ENCODE measurements at places on chromosomes 11 and 22.
A peak's percentile ranks its signal among the peaks of the same experiment; 100 is the strongest.

GRCh38 chr11:123325533-123325932 is 104.5 kb upstream of the GRAMD1B start:
- DNase-seq, result no peak

GRCh38 chr11:40274017-40274416 is 1185.4 kb downstream of the LRRC4C start:
- no peak for DNase-seq

- no peak for DNase-seq
Measured at GRCh38 chr11:120881596-120881995, 142.3 kb upstream of the TBCEL start.

DNA sequence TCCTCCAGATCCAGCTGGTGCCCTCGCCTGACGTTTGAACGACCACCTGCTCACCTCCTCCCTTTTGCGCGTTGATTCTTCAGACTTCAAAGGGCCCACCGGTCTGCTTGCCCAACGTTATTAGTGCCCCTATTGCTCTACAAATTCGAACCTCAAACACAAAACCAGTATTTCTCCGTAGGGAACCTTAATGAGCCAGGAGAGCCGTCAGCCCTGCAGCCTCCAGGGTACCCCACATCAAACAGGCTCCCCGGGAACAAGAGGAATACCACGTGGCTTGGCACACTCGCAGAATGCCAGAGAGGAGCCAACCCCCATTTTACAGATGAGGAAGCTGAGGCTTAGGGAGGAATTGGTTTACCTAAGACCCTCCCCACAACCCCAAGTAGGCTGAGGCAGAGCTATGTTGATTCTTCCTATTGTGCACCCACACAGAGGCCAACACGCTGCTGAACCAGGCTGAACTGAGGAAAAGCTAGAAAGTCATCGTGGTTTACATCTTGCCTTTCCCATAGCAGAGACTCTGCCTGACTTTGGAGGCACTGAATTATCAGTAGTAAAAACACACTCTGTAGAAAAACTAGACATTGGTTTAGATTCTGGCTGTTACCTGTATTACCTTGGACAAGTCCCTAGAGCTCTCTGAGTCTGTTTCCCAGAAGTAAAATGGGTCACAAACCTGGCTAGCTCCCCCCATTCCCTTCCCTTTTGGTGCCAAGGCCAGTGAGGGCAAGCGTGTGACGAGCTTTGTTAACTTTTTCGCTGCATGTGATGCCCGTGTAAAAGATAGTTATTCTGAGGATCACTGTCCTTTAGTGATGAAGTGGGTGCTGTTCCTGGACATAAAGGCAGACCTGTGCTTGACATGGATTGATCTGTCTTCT is 764 bp downstream of the TKFC start:
- DNase-seq, result no peak

DNA sequence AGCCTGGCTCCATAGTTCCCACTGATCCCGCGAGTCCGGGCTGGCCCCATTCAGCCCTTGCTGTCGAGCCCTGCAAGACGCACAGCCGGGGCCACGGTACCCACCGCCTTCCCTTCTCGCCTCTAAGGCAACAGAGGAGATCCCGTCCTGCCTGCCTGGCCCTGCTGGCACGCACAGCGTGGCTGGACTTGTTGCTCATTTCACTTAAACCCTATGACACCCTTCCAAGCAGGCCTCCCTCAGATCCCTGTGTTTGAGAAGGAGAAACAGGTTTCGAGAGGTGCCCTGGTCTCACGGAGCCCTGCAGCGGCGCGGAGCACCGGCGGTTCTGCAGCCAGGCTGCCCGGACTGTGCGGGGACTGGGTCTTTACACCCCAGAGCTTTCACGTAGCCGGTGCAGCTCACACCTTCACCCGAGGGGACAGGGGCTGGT is 1048.4 kb downstream of the BRD1 start:
- no peak for DNase-seq

DNA sequence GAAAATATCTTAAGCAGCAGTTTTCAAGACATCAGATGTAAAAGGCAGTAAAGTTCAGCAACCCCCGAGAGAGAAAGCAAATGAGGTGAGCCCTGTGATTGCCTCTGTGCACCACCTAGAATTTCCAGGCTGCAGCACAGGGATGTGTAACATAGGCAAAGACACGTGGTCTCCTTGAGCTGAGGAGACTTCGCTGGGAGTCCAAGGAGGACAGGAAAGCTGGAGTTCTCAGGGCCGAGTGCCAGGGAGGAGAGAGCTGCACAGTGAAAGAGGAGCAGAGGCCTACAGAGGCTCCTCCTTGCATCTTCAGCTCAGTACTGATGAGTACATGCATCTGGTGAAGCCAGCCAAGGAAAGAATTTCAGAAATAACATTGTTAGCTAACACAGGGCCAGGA is 17.6 kb upstream of the TOLLIP start:
- DNase-seq, result no peak

GRCh38 chr11:34855754-34856095 is 60.5 kb downstream of the APIP start:
- no peak for DNase-seq

DNA sequence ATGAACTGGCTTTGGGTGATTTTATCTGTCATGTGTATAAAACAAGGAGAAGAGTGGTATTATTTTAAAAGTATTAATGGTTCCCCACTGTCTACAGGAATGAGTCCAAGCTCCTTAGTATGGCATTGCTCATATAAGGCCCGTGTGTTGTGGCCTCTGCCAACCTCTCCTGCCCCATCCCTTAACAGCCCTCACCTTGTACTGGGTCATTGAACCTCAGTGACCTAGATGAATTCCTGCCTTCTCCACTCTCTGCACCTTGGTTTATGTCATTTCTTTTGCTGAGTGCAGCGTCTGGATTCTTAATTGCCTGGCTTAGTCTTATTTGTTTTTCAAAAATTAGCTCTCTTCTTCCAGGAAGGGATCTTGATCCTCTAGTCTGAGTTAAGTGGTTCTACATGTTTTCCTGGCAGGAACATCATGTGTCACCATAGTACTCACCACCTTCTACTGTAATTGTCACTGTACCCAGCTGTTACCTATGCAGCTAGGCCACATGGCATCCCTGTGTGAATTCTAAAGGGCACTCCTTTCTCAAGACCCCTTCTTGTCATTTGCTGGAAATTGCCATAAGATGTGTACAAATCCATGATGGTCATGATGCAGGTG is 36.2 kb upstream of the POGLUT3 start:
- DNase-seq, result no peak

- DNase-seq, result no peak
Measured at GRCh38 chr22:43000441-43001175, 14.3 kb downstream of the PACSIN2 start.

DNA sequence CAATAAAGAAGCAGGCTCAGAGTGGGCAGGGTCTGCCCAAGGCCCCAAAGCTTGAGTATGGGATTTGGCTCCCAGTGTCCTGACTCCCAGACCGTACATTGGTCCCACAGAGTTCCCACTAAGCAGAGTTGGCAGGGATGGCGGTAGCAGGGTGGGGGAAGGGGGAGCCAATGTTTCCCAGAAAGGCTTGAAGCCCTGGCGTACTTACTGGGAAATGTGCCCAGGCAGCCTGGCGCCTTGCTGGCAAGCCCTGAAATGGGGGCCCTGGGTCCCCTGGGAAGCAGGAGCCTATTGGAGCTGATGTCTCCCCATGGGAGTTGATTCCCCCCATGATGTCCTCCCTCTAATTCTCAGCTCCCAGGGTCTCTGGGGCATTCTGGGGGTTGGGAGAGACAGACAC is 9.3 kb downstream of the ARHGEF17 start:
- DNase-seq, result no peak

DNA sequence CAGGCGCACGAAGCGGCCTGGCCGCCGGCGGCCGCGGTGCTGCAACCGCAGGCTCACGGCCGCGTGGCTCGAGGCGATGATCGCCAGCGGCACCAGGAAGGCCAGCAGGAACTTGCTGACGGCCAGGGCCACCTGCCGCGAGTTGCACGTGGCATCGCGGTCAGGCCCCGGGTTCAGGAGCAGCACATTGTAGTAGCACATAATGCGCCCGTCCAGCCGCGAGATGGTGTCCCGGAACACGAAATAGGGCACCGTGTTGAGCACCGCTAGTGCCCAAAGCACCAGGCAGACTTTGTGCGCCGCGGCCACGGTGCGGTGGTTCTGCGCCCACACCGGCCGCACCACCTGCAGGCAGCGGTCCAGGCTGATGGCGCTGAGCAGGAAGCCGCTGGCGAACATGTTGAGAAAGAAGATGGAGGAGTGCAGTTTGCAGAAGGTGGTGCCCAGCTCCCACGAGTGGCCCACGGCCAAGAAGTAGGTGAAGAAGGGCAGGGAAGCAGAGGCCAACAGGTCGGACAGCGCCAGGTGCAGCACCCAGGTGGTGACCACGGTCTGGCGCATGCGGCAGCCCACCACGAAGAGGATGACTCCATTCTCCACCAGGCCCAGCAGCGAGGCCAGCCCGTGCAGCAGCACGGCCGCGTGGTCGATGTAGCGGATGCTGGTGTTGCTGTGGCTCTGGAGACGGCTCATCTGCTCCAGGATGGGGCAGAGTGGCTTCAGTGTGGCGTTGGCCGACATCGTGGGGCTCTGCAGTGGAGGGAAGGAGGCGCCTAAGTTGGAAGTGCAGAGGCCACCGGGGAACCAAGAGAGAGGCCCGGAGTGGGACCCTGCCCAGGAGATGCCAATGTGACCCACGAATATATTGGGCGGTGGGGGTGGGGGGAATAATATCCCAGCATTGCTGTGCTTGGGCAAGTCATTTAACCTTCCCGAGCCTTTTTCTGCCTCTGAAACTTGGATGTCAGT is 2.5 kb downstream of the PTGDR2 start:
- no peak for DNase-seq

DNA sequence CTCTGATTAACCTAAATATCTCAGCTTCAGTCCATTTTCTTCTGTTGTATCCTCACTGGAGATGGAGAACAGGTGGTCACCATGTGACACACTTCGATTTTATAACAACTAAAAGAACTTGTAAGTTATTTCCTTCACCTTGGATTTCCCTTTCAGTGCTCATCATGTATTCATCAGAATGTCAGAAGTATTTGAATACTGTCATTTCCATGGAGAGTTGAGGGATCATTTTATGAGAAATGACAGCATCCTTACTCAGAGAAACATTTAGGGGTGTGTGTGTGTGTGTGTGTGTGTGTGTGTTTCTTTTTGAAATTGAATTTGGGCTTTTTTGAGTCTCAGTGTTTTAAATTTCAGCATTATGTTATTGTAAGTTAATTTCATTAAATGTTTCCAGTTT is 205.8 kb downstream of the ARHGAP42 start:
- DNase-seq, result no peak

DNA sequence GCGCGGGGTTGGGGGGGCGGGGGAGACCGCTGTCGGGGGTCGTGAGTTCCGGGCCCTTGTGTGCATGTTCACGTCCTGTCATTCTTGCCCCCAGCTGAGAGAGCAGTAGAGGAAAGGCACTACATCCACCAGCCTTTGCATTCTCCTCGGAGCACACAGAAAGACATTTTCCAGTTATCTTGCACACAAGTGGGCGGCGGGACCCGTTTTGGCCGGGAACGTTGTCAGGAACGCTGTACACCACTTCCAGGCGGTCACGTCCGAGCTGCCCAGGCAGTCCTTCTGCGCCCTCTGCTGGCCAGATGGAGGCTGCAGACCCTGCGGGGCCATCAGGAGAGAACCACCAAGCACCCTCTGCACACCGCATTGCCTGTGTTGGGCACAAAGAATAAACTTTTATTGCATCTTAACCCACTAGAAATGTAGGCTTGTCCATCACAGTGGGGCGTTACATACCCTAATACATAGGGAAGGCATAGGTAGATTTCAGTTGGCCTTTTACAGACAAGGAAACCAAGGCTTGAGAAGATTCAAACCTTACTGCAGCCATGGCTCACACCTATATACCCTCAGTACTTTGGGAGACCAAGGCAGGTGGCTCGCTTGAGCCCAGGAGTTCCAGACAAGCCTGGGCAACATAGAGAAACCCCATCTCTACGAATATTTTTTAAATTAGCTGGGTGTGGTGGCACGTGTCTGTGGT is 2.8 kb upstream of the CDKN1C start:
- peak; percentile 3 for DNase-seq

GRCh38 chr11:48167380-48167779 is 49.2 kb upstream of the OR4B1 start:
- no peak for DNase-seq

DNA sequence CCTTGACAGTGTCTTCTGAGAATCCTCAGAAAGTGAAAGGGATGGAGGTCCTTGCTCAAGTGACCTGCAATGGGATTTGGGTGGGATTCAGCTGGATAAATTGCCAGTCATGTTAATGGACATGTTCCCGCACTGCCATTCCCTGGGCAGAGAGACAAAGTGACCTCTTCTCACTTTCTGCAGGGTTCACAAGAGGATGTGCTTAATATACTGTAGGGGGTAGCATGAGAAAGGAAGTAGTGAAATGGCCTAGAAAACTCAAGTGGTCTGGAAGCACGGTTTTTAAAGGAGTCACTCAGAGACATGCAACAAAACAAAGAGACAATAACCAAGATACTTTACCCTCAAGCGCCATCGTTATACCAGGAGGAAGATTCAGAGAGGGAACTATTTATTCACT is 70.2 kb downstream of the NELL1 start:
- no peak for DNase-seq

- DNase-seq, result no peak
Measured at GRCh38 chr11:128859563-128860441, 7.3 kb downstream of the KCNJ1 start.

DNA sequence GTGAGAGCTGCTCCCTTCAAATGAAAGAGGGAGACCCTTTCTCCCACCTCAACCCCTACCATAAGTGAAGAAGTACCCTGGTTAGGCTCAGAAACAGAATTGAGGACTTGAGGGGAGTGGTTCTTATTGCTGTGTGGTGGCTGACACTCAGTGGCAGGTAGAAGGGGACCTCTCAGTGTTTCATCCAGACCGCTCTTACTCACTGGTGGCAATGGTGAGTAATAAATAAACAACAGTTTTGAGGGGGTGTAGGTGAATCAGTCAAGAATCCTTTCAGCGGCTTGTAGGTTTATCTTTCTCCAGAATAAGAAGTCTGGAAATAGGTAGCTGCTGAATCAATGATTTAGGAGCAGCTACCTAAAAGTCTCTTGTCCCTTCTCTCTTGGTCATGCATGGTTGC is 403.4 kb upstream of the B3GAT1 start:
- DNase-seq, result no peak

DNA sequence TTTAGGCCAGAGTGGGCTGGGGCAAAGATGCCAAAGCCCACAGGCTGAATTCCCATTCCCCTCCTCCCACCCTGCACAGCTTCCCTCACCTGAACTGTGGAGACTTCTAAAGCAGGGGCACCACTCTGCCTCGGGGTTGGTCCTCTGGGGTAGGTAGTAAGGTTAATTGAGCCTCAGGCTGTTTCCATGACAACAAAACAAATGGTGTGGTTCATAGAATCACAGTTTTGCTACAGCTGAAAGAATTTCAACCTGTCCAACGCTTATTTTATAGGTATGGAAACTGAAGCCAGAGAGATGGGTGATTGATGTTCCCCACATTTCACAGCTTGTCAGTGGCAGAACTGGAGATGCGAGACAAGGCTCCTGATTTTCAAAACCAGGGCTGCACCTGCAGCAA is 109.5 kb downstream of the SNX19 start:
- no peak for DNase-seq

DNA sequence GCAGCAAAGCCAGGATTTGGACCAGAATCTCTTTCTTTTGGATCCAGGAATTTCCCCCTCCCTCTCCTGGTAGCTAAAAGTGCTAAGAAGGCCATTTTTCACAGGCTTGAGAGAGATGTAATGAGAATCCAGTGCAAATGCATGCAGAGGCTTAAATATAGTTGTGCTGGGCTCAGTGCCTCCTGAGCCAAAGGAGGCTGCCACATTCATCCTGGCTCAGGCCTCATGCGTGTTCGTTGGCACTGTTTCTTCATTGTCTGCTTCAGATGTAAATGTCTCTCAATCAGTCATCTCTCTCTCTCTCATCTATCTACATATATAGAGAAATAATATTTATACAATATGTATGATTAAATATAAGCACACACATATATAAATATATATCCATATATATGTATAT is 83.6 kb downstream of the INSC start:
- no peak for DNase-seq

- DNase-seq, result peak; percentile 12
Measured at GRCh38 chr22:45577746-45578523, 75.3 kb downstream of the FBLN1 start.
